ENCODE measurements at places on chromosomes 1 and 21.

GRCh38 chr1:156546267-156546666 lies 26.1 kb downstream of the IQGAP3 start:
- no peak for DNase-seq

DNA sequence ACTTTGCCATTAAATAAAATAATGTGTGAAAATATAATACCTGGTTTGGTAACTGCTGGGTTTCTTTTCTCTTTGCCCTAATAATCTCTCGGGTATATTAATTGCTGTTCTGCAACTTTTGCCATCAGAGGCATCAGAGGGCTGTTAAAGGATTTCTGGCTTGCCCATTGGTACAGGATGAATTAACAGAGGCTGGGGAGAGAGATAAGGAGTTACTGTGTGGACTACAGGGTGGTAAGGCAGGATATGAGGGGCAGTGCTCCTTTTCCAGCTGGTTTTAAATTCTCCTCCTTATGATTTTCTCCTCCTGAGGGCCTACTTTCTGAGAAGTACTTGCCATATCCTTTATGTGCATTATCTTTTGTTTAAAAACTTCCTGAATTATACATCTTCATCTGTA lies 48.3 kb downstream of the FGGY start:
- DNase-seq, result no peak

GRCh38 chr1:32063261-32063681 lies 9.5 kb upstream of the TMEM39B start:
- DNase-seq, result peak; percentile 44

GRCh38 chr1:231393668-231394067 lies 28.4 kb downstream of the EGLN1 start:
- DNase-seq, result no peak

DNA sequence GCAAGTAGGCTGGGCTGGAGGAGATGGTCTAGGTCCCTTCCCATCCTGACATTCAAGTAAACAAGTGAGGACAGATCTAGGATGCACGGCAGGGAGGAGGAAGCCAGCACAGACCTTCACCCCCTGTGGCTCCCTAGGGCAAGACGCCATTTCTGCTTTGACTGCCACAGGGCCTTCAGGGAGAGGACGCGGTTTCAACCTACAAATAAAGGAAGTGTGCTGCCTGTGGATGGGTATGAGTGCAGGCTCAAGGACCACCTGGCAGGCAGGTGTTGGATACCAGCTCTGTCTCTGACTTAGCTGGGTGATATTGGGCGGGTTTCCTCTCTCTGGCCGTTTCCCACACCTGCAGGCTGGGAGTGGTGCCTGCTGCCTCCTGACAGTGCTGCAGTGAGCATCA lies 16.2 kb downstream of the SLC2A1 start:
- no peak for DNase-seq

- DNase-seq, result no peak
These were observed 23.7 kb downstream of the JAK1 start for GRCh38 chr1:64942675-64943074.
